ENCODE measurements at places on chromosomes 5 and 9.

DNA sequence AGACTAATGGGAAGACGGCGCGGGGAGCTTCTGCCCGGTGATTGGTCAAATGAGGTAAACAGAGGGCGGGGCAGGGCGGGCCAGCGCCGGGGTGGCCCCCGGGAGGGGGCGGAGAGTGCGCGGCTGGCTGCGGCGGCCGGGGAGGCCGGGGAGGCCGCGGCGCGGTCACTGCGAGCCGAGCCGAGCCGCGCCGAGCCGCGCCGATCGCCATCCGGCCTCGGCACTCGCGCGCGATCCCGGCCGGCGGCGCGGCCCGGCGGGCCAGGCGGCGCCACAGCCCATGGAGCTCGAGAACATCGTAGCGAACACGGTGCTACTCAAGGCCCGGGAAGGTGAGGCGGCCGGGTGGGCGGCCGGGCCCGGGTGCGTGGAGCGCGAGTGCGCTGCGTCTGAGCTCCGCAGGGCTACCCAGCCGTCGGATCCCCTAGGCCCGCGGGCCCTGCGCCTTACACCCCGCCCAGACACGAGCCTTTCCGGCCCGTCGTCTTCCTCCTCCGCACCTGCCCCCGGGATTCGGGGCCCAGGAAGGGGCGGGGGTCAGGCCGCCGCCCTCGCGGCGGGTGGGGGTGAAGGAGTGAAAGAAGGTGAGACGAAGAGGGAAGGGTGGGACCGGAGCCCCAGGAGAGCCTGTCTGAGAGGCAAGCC lies at the start of gene GRK6:
Gene GRK6 (plus strand): TSS at position 111 of the 645 bp plus-strand sequence. CDS start 170 bp downstream, at position 281.
- peak; percentile 25 for DNase-seq

DNA sequence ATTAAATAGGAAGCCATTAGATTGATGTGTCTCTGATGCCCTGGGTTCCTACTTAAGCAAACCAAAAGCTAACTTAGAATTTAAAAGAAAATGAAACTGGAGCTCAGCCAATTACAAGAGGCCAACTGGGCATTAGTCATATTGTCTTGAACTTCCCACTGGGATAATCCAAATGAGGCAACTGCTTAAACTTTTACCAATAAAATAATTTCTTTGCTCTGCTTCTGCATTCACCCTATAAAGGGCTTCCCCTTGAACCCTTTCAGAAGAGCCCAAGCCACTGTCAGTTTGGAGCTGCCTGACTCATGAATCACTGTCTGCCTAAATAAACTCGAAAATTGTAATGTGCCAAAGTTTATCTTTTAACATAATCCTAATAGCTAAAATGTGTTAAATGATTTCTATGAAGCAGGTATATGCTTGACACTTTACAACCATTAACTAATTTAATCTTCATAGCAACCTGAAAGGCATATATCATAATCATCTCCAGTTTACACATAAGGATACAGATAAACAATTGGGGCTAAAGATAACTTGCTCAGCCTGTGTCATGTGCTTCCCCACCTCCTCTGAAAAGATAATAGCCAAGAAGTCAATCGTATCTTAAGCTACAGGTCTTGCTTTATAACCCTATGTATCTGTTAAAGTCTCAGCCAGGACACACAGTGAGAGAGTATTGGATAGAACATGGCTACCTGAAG lies 11.5 kb downstream of the GPR150 start:
- peak; percentile 90 for DNase-seq

GRCh38 chr5:6551287-6551954 lies 81.4 kb downstream of the NSUN2 start:
- peak; percentile 4 for DNase-seq

- DNase-seq, result no peak
These were observed 32.4 kb downstream of the LHX3 start for GRCh38 chr9:136172412-136173079.

DNA sequence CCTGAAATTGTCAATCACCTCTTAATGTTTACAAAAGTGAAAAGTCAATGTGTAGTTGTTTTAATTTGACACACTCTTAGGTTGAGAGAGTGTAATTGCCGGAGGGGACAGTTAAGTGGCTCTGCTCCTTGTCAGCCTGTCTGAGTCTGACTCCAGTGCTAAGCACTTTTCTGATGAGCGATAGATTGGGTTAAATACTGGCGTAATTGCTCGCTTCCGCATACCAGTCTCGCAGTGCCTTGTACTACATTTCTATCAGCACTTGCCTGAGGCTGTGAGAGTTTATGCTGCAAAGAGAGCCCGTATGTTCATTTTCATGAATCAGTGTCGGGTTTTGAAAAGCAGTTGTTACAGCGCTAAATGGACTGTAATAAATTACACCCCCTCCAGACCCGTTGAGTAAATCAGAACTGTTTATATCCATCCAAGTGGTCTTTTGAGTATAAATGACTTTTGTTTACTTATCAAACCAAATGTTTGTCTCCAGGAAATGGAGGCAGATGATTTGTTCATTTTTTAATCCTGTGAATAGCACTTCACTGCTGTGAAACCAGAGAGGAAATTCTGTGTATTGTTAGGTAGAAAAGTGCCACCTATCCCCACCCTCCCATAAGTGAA lies 41.0 kb upstream of the DMRT3 start:
- peak; percentile 9 for DNase-seq

- DNase-seq, result peak; percentile 84
These were observed 37.0 kb downstream of the RNF130 start for GRCh38 chr5:180034564-180034963.

DNA sequence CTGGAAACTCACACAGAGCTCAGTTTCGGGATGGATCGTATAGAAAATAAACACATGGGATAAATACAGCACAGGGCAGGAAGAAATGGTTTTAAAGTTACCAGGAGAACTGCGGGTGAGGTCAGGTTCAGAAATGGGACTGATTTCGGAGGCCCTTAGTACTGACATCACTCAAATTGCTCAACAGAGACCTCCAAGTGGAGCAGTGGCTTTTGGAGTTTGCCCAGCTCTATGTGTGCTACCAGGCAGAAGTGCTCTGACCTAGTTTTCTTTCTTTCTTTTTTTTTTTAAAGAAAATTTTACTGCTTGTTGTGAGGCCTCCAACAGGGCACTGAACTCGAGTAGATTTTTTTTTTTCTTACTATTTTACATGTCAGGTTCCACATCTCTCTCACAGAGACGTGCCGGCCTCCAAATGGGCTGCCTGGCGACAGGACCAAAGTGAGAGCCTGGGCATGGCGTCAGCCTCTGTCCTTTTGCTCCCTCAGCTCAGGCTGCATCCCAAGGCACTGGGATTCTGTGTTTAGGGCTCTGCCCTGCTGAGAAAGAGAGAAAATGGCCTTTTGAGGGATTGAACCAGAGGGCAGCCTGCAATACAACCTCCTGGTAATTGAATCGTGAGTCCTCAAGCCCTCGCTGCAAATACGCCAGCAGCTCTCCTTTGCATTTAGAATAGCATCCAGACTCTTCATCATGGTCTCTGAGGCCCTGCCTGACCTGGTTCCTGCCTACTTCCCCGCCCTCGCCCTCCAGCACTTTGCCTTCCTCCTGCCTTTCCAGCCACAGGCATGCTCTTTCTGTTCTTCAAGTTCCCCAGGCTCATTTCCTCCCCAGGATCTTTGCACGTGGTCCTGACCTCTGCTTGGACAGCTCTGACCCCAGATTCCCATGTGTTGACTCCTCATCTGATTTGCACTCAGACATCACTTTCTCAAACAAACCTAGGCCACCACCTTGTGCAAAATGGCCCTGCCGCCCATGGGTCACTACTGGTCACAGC lies 173.5 kb downstream of the FGF1 start:
- DNase-seq, result peak; percentile 66

DNA sequence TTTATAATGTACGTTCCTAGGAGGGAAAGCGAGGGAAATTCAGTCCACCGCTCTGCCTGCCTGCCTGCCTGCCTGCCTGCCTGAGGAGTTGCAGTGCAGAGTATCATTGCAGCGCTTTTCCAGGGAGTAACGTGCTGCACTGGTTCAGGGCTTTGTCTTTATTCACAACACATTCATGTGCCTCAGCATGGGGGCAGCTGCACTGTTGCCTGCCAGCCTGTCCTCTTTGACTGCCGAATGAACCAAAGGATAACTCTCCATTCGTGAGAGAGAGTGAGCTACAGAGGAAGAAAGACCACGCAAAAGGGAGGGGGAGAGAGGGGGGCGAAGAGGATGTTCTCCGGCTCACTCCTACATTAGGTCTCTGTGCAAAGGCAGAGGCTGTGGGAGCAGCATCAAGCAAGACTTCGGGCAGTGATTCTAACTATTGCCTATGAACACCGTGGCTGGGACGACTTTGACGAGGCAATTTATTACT lies 791.2 kb downstream of the MAT2B start:
- DNase-seq, result no peak

- no peak for DNase-seq
These were observed 321.5 kb downstream of the NFIB start for GRCh38 chr9:13992138-13993088.

- DNase-seq, result peak; percentile 67
These were observed 40.2 kb upstream of the TRIM32 start for GRCh38 chr9:116646661-116647514.

GRCh38 chr5:107979900-107980299 lies 309.2 kb upstream of the EFNA5 start:
- no peak for DNase-seq

DNA sequence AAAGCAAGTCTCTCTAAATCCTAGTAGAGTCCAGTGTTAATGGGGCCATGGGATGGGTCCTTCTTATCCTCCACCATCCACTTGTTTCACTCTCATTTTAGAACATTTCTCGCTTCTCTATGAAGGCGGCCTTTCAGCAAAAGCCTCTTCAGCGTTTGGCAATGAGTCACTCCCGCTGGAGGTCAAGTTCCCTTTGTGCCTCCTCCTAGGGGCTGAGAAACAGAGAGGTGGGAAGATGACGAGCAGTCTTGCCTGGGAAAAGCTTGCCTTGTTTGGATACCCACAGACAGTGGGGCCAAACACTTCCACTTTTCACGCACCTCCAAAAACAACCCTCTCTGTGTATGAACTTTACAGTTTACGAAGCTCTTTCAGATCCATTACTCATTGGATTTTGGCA lies 168.8 kb downstream of the GABBR2 start:
- peak; percentile 38 for DNase-seq

- DNase-seq, result no peak
These were observed 261.6 kb upstream of the VLDLR start for GRCh38 chr9:2359891-2360471.

- no peak for DNase-seq
These were observed 139.4 kb upstream of the IL12B start for GRCh38 chr5:159469496-159470372.

- DNase-seq, result no peak
These were observed 47.4 kb upstream of the FRRS1L start for GRCh38 chr9:109214414-109214813.

- no peak for DNase-seq
These were observed 75.1 kb upstream of the PCAT7 start for GRCh38 chr9:94479757-94480156.

- DNase-seq, result no peak
These were observed 5.1 kb upstream of the CLINT1 start for GRCh38 chr5:157864067-157864466.

- peak; percentile 91 for DNase-seq
These were observed 24.4 kb upstream of the GRPEL2 start for GRCh38 chr5:149320791-149321330.

GRCh38 chr9:109689701-109690100 lies 90.3 kb upstream of the PALM2AKAP2 start:
- DNase-seq, result no peak

GRCh38 chr9:134384811-134385479 lies 58.7 kb downstream of the RXRA start:
- no peak for DNase-seq

Data from fibroblast of mammary gland (primary cell).